ENCODE measurements at places on chromosomes 4 and X. TPM values are rescaled to one million over a fixed set of nuclear protein-coding genes. Genes with fewer than 3 reads are reported as not detected.

SH2D1A gene
- 0.70 TPM for total RNA-seq

LRIT3 gene
- 0.08 TPM for total RNA-seq

CXCL9 gene
- total RNA-seq, result 0.10 TPM

MND1 gene
- total RNA-seq, result not detected

MCF2 gene
- total RNA-seq, result 0.20 TPM

BLTP1 gene
- total RNA-seq, result 24.8 TPM

FREM3 gene
- total RNA-seq, result not detected

SCML2 gene
- total RNA-seq, result 0.60 TPM

GPR143 gene
- total RNA-seq, result 0.78 TPM

CTAG1A gene
- total RNA-seq, result not detected

FGA gene
- 15,070 TPM for total RNA-seq

NONO gene
- 86.8 TPM for total RNA-seq

NAA11 gene
- not detected for total RNA-seq

PSAPL1 gene
- total RNA-seq, result not detected

NXF3 gene
- total RNA-seq, result 1.3 TPM

DGAT2L6 gene
- not detected for total RNA-seq

TMEM271 gene
- not detected for total RNA-seq

SMC1A gene
- 27.8 TPM for total RNA-seq

MAGEA4 gene
- total RNA-seq, result not detected

NXF2B gene
- total RNA-seq, result not detected

XAGE1A gene
- not detected for total RNA-seq

HPGD gene
- 84.3 TPM for total RNA-seq
